ENCODE measurements at places on chromosomes 2 and 18.

DNA sequence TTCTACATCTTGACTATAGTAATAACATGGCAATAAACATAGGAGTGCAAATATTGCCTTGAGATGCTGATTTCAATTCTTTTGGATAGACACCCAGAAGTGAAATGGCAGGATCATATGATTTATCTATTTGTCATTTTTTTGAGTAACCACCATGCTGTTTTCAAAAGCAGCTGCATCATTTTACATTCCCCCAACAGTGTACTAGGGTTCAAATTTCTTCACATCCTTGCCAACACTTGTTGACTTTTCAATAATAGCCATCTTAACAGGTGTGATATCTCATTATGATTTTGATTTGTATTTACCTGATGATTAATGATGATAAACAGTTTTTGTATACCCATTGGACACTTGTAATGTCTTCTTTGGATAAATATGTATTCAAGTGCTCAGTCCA lies 90.8 kb downstream of the STRADB start:
- no peak for DNase-seq

- DNase-seq = no peak
These were observed 140.7 kb downstream of the RND3 start for GRCh38 chr2:150346806-150347205.

DNA sequence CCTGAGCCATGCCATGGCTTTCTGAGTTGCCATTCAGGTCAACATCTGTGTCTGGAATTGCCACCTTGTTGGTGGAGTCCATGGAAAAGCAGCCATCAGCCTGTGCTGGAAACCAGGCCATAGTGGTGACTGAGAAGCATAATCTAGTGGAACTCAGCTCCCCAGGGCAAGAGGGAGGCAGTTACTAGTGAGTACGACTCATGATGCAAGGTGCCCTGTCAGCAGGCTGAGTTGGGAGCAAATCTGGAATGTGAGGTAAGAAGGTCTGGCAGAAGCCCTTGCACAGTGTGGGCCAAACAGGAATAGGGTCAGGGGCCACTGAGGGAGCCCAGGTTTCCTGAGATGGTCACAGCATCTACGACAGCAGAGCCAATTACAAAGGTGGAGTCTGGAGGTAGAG lies 37.1 kb downstream of the SULT1C2 start:
- DNase-seq = no peak

- no peak for DNase-seq
These were observed 272.3 kb downstream of the RAD51AP2 start for GRCh38 chr2:17245906-17246305.

- DNase-seq = no peak
These were observed 236.5 kb downstream of the TPGS2 start for GRCh38 chr18:36592282-36592681.

DNA sequence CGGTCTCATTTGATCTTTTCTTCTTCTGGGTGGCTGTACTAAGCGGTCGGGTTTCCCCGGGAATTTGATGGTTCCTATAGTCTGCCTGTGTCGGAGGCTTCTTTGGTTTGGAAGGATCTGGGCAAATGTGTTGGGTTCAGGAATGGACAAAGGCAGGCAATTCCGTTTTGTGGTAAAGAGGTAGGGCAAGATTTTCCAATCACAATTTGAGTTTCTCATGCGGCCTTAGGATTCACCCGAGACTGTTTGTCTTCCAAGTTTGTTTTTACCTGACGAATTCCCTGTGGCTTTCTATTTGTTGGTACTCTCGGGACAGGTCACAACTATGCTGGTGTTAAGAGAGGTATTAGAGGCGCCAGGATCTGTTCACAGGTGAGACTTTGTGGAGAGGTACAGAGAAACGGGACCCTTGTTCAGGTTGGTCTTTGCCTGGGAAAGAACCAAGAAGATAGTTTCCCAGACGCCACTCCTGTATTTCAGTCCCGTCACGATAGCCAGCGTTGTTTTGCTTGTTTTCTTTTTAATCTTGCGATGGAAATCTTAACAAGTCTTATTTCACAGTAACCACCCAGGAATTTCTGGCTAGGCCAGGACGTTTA lies 3.0 kb downstream of the SP5 start:
- no peak for DNase-seq

- DNase-seq = no peak
These were observed 43.2 kb downstream of the ZBTB7C start for GRCh38 chr18:48365965-48366364.

GRCh38 chr2:199870581-199870980 lies 19.6 kb upstream of the FTCDNL1 start:
- DNase-seq = no peak

DNA sequence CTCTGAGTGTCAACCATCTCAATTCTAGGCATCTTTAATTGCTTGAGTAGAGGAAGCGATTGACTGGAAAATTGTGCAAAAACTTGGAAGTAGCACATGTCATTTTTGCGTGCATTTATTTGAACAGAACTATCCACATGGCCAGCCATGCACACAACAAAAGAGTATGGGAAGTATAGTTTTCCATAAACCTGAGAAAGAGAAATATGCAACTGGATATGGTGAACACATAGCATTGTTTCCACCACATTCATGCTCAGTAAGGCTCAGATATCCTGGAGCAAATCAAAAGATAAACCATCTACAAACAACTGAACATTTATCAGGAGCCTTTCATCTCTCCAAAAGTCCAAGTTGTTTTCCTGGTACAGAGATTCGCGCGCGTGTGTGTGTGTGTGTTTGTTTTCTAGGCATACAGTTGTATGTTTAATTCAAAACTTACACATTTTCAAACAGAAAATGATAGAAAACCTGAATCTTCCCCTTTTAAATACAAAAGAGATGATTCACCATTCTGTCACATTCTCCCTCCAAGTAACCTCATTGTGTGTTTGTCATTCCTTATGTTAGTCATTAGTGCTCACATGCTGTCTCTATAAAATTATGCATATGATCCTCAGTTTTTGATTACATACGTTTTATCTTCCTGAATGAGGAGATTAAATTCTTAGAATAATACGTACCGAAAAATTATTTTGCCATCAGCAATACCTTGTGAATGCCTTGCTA lies 780.4 kb upstream of the NRXN1 start:
- DNase-seq = no peak

- no peak for DNase-seq
These were observed 396.2 kb upstream of the HS6ST1 start for GRCh38 chr2:128714851-128715312.

- DNase-seq = no peak
These were observed 996 bp downstream of the PTCD3 start for GRCh38 chr2:86107031-86107430.

DNA sequence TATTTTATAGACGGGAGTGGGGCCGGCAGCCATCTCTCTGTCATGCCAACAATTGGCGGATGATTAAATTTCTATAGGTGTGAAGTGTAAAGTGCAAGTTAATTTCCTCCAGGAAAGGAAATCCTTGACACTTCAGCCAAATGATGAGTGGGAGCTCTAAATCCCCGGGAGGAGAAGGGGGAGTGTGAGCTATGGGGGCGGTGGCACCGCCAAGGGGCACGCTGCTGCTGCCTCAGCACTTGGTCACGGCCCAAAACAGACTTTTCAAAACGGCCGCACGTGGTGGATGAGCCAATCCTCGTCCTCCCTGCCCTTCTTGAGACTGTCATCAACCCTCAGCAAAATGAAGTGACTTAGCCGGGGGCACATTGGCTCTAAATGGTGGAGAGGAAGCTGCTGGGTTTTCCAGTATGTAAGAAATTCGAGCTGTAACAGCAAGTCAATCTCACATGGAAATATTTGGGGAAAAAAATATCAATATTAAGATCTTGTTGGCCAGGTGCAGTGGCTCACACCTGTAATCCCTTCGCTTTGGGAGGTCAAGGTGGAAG lies 200.8 kb downstream of the TFCP2L1 start:
- DNase-seq = no peak

DNA sequence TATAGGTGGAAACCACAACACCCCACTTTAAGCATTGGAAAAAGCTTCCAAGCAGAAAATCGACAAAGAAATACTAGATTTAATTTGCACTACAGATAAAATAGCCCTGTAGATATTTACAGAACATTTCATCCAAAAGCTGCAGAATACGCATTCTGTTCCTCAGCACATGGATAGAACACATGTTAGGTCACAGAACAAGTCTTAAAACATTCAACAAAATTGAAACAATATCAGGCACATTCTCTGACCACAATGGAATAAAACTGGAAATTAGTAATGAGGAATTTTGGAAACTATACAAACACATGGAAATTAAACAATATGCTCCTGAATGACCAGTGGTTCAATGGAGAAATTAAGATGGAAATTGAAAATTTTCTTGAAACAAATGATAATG lies 27.8 kb upstream of the XDH start:
- DNase-seq = no peak

GRCh38 chr18:76363436-76364120 lies 131.5 kb downstream of the ZNF516 start:
- no peak for DNase-seq

GRCh38 chr18:26057344-26057773 lies 33.1 kb downstream of the SS18 start:
- DNase-seq = no peak

GRCh38 chr2:198297350-198297749 lies 493.0 kb downstream of the PLCL1 start:
- DNase-seq = no peak

GRCh38 chr2:234912437-234912836 lies 39.4 kb upstream of the SH3BP4 start:
- DNase-seq = no peak

- no peak for DNase-seq
These were observed 96.8 kb downstream of the DIS3L2 start for GRCh38 chr2:232058063-232058877.

- DNase-seq = no peak
These were observed 556.3 kb downstream of the ARHGAP15 start for GRCh38 chr2:143685421-143686078.

DNA sequence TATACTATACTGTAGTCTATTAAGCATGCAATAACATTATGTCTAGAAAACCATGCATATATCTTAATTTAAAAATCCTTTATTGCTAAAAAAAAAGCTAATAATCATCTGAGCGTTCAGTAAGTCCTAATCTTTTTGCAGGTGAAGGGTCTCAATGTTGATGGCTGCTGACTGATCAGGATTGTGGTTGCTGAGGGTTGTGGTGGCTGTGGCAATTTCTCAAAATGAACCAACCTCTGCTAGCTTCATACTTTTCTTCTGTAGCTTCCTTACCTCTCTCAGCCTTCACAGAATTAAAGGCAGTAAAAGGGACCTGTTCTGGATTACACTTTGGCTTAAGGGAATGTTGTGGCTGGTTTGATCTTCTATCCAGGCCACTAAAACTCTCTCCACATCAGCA lies 235.8 kb downstream of the NBAS start:
- DNase-seq = no peak

DNA sequence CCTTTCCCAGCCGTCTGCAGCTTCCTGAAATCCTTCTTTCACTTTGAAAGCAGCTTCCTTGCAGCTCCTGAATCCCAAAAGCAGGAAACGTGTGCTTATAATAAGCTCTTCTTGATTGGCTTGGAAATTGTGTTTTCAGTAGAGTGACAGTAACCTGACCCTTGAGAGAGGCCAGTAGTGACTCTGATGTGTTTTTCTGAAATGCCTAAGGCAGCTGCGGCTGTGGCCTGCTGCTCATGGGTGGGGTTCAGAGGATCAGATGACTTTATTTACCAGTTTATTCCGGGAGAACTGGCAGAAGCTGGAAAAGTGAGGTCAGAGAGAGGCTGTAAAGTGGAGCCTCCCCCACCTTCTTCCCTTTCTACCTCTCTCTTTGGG lies 31.9 kb upstream of the RPIA start:
- no peak for DNase-seq

DNA sequence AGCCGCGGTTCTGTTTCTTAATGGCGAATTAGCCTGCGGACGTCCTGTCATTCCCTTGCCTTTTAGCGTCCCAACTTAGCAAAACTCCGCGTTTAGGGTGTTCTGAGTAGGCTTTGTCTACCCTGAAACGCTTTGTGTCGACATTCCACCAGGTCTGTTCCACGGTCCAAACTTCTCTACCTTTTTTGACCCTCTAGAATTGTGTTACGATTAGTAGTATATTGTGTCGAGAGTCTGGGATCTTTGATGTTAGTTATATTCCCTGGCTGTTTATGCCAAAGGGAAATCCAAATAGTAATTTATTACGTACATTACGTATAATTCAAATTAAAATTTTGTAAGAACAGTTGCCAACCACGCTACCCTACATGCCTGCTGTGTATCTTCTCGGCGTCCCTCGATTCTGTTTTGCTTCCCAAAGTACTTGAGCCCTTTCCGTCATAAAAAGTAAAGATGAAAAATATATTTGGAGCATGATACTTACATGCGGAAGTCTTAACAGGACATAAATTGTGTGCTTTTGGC lies 495 bp upstream of the TTC32 start:
- DNase-seq = no peak

GRCh38 chr18:21991886-21992285 lies 177.5 kb upstream of the GATA6 start:
- DNase-seq = no peak

- DNase-seq = no peak
These were observed 81.8 kb downstream of the HDAC4 start for GRCh38 chr2:239318790-239319661.

- DNase-seq = no peak
These were observed 45.2 kb upstream of the CTIF start for GRCh38 chr18:48493434-48494230.

- DNase-seq = no peak
These were observed 166.0 kb downstream of the AGAP1 start for GRCh38 chr2:235659767-235660322.

DNA sequence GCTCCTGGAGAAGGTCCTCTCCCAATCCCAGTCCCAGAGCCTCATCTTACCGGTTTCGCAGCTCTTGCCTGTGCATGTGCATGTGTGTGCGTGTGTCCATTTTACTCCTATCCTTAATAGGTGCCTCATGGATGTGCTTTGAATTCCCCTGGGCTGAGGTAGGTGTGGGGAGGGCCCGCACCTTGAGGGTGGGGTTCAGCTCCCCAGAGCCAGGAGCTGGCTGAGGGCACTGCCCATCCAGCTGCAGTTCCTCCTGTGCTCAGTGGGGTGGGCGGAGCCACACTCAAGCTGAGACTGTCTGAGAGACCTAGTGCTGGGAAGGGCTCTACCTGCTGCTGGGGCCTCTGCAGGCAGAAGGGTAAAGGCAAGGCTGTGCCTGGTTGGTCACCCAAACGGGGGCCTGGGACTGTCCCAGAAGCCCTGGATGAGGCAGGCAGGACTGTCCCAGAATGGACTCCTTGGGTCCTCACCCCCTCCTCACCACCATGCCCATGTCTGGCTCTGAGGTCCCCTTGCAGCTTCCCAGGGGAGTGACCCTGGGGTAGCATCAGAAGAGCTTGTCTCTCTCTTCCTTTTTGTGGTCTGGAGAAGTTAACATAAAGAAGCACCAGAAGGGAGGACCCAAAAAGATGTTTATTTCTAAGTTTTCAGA lies 8.9 kb downstream of the GDF7 start:
- no peak for DNase-seq
